ENCODE measurements at places on chromosomes 11 and 22.

- DNase-seq: no peak
Observed at GRCh38 chr11:59767225-59767611, 12.0 kb downstream of the STX3 start.

DNA sequence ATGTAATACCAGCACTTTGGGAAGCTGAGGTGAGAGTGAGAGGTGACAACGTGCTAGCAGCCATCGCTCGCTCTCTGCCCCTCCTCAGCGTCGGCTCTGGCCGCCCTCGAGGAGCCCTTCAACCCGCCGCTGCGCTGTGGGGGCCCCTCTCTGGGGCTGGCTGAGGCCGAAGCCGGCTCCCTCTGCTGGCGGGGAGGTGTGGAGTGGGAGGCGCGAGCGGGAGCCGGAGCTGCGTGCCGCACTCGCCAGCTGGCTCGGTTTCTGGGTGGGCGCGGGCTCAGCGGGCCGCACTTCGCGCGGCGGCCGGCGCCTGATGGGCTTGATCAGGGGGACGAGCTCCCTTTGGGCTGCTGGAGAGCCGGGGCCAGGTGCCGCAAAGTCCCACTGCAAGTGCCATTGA, 98.9 kb upstream of the UBASH3B start:
- DNase-seq: no peak

GRCh38 chr22:46537225-46537945, at the start of gene CELSR1:
Gene CELSR1 (minus strand): TSS chr22:46537620. CDS start chr22:46537170, 450 bp downstream.
- DNase-seq: no peak

DNA sequence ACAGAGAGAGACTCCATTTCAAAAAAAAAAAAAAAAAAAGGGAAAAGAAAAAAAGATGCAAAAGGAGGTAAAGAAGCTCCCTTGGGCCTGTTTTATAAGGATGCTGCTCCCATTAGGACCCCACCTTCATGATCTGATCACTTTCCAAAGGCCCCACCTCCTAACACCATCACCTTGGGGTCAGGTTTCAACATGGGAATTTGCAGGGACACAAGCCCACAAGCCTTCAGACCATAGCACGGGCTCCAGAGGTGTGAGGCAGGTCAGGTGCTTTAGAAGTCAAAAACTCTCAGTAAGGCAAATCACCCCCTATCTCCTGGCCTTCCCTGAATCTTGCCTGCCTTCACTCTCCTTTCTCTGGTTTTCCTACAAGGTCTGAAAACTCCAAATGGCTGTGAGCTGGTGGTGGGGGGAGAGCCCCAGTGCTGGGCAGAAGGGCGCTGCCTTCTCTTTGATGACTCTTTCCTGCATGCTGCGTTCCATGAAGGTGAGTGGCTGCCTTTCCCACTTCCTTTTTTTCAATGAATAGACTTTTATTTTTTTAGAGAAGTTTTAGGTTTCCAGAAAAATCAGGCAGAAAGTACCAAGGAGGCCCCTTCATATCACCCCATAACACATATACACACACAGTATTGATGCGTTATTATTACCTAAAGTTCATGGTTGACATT, 13.2 kb downstream of the ASPHD2 start:
- no peak for DNase-seq
